ENCODE measurements at places on chromosomes 11 and 22.

DNA sequence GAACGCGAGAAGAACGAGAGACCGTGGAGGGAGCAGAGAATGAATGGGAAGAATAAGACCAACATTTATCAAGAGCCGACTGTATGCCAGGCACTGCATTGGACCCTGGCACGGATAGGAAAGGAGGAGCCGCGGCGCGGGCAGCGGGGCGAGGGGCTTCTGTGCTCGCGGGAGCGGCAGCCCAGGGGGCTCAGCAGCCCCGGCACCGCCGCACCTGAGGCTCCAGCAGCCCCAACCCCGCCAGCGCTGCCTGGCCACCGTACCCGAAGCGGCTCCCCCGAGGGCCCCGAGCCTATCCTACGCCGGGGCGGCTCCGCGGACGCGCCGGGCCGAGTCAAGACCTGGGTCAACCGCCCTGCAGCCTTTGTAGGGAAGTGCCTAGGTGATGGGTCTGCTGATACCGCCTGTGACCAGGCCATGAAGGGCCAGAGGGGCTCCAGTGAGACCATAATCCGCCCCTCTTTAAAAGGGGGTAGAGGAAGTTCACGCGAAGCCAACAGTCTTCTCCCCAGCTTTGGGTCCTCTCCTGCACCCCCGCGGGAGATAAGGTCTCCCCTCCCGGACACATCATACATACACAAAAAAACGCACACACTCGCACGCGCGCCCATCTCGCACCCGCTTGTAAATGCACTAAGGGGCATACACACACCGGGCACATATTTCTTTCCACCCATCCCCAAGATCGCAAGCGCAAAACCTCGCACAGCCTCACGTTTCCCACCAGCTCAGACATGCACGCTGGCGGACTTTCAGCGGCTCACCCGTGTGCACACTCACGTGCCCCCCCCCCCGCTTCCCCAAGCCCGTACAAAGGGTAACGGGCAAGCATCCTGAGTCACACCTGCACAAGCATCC lies 935 bp upstream of the RTN4RL2 start:
- no peak for DNase-seq

- no peak for DNase-seq
Measured at GRCh38 chr11:128058580-128059208, 528.7 kb downstream of the ETS1 start.

- no peak for DNase-seq
Measured at GRCh38 chr22:41175546-41175945, 29.6 kb upstream of the L3MBTL2 start.

- DNase-seq = no peak
Measured at GRCh38 chr11:2797121-2797711, 88.4 kb downstream of the CDKN1C start.

GRCh38 chr11:44658506-44658850 lies 68.3 kb upstream of the TSPAN18 start:
- no peak for DNase-seq

GRCh38 chr22:30864441-30865420 lies 103.8 kb downstream of the MORC2 start:
- DNase-seq = no peak

DNA sequence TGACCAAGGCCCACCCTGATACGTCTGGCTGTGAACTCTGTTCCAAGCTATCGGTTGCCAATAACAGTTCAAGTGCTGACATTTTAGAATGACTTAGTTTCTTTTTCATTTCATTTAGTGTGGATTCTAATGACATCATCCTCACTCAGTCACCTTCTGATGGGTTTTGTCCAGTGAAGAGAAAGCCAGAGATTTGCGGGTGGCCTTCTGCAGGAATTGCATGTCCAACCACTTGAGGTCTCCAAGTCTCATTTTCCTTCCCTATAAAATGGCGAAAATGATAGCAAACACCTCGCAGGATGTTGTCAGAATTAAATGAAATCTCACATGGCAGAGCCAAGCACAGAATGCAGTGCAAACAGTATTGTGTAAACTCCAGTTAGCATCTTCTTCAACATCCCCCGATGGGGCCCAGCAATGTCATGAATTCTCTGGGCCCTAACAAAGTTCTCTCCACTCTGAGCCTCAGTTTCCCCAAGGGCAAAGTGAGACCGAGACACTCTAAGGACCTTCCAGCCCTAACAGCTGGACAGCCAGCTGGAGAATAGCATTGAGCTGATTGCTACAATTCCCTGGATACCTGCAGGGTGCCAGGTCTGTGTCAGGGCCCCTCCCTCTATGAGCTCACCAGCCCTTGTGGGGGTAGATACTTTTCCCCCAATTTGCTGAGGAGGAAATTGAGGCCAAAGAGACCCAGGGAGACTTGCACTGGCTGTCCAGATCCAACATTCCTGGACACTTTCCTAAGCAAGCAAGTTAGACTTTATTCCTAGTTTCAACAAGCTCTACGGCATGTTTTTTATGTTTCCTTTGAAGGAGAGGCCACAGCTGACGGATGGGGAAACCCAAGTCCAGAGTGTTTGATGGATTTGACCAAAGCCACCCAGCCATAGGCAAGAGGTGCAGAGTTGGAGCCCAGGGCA lies 286.7 kb downstream of the MN1 start:
- DNase-seq = no peak

DNA sequence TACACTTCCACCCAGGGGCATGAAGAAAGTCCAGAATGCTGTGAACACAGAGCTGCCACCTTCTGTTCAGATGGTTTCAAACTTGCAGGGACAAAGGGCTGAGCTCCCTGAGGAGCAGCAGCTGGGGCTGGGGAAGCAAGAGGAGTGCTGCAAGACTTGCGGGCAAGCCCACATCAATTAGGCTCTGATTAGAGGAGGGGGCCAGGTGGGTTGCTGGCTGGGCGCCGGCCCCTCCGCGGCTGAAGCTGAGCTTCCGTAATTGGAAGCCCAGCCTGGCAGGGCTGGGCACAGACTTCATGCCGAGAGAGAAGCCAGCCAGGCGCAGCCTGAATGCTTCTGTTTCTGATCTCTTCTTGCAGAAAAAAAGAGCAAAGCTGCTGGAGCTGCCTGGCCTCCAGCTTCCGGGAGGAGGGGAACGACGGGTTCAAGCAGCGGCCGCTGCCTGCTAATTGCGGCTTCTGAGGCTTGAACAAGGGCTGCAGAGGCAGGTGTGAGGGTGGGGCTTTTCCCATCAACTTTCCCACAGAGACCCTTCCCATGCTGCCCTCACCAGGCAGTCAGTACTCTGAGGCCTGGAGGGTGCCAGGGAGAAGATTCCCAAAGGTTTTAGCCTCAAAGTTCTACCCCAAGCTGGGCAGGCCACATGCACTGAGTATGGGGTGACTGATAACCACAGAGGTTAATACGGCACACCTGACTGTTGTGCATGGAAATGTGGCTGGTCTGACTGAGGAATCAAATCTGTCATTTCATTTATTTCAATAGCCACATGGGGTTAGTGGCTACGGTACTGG lies 91.1 kb upstream of the LMO1 start:
- DNase-seq = no peak

DNA sequence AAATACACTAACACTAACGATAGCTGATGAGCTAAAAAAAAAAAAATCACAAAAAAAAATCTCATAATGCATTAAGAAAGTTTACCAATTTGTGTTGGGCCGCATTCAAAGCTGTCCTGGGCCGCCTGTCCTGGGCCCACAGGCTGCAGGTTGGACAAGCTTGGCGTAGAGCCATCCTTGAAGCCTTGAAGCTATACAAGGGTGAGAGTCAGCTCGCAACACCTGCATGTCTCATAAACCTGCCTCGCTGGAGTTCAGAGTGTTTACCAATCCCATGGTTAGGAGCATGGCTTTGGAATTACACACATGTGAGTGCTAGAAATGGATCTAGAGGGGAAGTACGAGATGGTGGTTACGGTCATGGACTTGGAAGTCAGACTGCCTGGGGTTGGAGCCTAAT lies 453.7 kb downstream of the INSC start:
- no peak for DNase-seq

GRCh38 chr11:119688356-119688755 lies 40.6 kb downstream of the NECTIN1 start:
- no peak for DNase-seq

DNA sequence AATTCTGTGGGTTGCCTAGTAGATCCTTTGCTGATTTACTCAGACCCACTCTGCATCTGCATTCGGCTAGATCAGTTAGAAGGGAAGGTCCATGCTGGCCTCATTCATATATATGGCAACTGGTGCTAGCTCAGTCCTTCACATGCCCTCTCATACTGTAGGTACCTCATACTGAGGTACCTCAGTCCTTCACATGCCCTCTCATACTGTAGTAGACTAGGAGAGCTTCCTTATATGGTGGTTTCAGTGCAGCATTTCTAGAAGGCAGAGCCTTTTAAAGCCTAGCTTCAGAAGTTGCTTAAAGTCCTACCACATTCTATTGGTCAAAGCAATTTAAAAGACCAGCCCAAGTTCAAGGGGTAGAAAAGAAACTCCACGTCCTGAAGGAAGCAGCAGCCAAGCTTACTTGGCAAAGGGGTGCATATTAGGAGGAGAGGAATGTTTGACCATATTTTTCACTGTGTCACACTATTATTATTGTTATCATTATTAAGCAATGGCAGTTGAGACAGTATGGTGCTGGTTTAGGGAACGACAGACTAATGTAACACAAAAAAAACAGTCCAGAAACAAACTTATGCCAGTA lies 356.4 kb downstream of the DYNC2H1 start:
- no peak for DNase-seq

GRCh38 chr11:131938351-131938751 lies 567.9 kb downstream of the NTM start:
- DNase-seq = no peak

- DNase-seq = no peak
Measured at GRCh38 chr11:98180921-98181320, 839.8 kb upstream of the CNTN5 start.

GRCh38 chr11:8624698-8625097 lies 30.7 kb upstream of the STK33 start:
- DNase-seq = no peak

- DNase-seq = no peak
Measured at GRCh38 chr11:2999464-2999998, 7.4 kb upstream of the NAP1L4 start.

GRCh38 chr11:126138636-126139035 lies 72.8 kb downstream of the RPUSD4 start:
- no peak for DNase-seq

- no peak for DNase-seq
Measured at GRCh38 chr11:105167244-105167643, 27.7 kb upstream of the CARD18 start.

- DNase-seq = no peak
Measured at GRCh38 chr11:113351068-113351450, 36.5 kb upstream of the ANKK1 start.

DNA sequence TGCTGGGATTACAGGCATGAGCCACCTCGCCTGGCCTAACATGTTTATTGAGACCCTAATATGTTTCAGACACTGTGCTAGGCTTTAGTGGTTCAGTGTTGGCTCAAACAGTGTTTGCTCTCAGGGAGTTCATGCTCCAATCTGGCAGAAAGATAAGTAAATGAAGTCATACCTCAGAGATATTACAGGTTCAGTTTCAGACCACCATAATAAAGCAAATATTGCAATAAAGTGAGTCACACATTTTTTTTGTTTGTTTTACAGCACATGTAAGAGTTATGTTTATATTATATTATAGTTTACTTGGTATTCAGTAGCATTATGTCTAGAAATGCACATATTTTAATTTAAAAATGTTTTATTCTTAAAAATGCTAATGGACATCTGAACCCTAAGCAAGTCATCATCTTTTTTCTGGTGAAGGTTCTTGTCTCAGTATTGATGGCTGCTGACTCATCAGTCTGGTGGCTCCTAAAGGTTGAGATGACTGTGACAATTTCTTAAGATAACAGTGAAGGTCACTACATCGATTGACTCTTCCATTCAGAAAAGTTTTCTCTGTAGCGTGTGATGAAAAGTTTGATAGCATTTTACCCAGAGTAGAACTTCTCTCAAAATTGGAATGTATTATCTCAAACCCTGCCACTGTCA lies 243.0 kb upstream of the ANO5 start:
- DNase-seq = no peak

DNA sequence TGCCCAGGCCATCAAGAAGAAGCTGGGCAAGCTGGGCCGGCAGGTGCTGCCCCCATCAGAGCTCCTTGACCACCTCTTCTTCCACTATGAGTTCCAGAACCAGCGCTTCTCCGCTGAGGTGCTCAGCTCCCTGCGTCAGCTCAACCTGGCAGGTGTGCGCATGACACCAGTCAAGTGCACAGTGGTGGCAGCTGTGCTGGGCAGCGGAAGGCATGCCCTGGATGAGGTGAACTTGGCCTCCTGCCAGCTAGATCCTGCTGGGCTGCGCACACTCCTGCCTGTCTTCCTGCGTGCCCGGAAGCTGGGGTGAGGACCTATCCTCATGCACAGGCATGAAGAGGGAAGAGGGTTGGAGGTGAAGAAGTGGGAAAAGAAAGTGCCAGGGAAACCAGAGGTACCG lies 5.3 kb upstream of the NHERF4 start:
- DNase-seq = no peak
